Astrocyte of the hippocampus (primary cell): ENCODE measurements at places on chromosomes 4 and X.
A peak's percentile ranks its signal among the peaks of the same experiment; 100 is the strongest.

DNA sequence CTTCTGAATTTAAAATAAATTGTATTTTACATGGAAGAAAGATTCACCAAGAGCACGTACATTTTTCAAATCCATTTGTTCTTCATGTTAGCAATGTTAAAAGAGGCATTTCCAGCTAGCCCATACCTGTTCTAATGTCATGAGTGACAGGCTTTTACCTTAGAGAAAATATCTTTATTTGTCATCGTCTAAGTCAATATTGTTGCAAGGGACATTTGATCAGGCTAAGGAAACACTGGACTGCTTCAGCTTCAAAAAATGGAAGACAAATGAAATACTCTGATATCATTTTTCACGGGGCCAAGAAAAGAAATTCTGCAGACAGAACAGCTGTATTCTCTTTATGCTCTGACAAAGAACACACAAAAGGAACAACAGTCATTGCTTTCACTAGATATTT, 207.7 kb downstream of the RCHY1 start:
- DNase-seq: no peak

DNA sequence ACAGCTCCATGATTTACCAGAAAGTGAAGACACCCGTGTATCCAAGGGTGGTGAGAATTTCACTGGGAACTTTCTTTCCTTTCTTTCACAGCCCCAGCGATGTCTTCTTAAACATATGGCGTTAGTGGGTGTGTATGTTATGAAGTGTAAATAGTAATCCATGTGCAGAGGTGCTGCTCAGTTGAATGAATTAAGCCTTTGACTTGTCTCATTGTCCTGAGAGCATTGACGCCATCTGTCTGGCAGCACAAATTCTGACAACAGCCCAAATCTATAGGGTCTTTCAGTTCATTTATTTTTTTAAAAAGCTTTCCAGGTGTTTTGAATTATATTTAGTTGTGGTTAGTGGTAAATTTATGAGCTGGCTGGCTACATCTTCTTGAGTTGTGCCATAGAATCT, 69.4 kb downstream of the CLCN5 start:
- DNase-seq: no peak

- DNase-seq: peak; percentile 54
These were observed 146.4 kb downstream of the GPC3 start for GRCh38 chrX:133838761-133839676.

GRCh38 chr4:122065915-122066314, 86.2 kb upstream of the BLTP1 start:
- DNase-seq: no peak

GRCh38 chr4:79977131-79977840, 95.7 kb downstream of the ANTXR2 start:
- DNase-seq: no peak

DNA sequence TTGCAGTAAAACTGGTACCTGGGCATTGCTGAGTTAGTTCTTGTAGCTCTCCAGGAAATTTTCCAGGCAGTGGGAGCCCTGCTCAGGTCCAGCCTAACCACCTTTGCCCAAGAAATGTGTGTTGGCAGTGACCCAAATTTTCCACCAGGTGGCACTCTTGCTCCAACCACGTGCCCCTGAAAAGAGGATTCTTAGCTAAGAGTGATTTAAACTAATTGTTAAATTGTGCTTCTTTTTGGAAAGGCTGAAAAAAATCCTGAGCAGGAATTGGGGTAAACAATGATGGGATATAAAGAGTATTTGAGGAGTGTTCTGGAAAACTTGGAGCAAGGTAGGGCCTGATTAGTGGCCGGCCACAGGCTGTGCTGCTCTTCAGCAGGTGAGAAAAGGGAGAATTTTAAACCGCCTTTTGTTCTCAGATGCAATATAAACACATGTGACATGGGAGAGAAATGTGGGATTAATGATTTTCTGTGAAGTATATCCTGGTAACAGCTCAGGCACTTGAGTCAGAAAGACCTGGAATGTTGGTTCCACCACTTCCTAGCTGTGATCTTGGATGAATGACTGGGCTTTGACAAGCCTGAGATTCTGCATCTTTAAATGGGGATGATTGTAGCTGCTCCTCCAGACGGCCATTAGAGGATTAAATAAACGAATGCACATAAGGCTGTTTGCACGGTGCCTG, 219.6 kb downstream of the PTTG2 start:
- DNase-seq: peak; percentile 89

GRCh38 chrX:7934026-7934425, 6.8 kb upstream of the PNPLA4 start:
- no peak for DNase-seq

DNA sequence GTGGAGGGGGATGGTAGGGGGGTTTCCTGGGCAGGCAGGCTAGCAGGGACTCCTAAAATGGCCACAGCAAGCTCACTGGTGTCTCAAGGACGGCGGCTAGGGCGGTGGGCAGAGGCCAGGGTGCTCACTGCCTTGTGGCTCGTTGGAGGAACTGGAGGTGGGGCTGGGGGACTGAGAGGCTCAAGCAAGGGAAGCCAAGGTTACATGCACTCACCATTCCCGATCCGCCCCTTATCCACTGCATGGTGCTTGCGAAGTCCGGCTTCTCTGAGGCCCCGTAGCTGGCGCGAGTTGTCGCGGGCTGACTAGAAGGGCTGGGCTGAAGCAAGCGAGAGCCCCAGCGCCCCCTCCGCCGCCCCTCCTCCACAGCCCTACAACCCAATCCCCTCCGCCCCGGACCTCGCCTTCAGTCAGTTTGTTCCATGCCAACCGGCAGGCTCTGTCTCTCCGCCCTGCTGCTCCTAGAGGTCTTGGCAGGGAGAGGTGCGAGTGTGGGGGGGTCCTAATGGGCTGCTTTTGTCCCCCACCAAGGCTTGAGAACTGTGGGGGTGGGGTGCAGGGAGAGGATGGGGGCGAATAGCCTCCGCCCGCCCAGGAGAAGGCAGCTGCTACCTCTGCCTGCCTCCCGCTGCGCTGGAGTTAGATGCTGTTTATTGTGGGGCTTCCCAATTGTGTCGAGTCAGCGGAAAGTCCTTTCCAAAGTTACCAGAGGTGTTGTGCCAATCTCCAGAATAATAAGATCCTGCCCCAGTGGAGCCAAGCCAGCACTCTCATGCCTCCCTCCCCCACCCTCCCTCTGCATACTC, at the start of gene ARHGEF9:
ARHGEF9 (minus strand) TSS at position 313 of the 806 bp plus-strand sequence; CDS start at position 244, 69 bp downstream.
- DNase-seq: peak; percentile 39

DNA sequence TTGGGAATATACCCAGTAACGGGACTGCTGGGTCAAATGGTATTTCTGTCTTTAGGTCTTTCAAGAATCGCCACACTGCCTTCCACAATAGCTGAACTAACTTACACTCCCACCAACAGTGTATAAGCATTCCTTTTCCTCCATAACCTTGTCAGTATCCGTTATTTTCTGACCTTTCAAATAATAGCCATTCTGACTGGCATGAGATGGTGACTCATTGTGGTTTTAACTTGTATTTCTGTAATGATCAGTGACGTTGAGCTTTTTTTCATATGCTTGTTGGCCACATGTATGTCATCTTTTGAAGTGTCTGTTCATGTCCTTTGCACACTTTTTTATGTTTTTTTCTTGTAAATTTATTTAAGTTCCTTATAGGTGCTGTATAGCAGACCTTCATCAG, 81.2 kb downstream of the ADAM29 start:
- DNase-seq: peak; percentile 29

DNA sequence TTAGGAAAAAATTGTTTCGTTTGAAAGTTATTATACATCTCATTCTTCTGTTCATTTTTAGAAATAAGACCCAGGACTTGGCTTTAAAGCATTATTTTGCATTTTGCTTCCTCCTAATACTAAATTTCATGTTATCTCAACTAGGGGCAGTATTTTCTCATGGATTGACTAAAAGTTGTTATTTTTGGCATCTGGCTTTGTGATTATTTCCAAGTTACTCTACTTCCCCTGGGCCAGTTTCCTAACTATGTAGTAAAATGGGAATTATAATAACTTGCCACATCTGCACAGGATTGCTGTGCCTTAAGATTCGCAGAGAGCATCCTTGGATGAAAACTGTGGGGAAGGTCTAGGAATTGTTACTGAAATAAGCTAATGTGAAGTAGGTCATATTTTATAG, 3.0 kb downstream of the RBPJ start:
- DNase-seq: peak; percentile 52

- peak; percentile 21 for DNase-seq
These were observed 44.8 kb downstream of the GSX2 start for GRCh38 chr4:54144661-54145171.

- DNase-seq: no peak
These were observed 1984.3 kb upstream of the IGFBP7 start for GRCh38 chr4:59094505-59094904.

- DNase-seq: no peak
These were observed 20.8 kb downstream of the EIF4E start for GRCh38 chr4:98908182-98908581.

DNA sequence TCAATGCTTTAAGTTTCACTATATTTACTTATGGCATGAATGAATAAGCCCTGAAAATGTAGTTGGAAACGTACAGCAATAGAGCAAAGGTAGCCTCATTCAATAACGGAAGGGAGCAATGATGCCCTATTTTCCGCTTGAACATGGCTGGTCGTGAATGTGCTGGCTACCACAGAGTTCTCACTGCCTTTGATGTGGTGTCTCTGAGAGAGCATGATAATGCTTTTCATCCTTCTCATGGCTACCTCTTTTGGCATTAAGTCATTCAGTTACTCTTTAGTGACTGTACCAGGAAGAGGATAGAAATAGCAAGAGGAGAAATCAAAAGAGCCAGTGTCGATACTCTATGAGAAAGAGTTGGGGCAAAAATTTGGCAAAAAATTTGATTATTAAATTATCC, 308.0 kb downstream of the PPP3CA start:
- no peak for DNase-seq

DNA sequence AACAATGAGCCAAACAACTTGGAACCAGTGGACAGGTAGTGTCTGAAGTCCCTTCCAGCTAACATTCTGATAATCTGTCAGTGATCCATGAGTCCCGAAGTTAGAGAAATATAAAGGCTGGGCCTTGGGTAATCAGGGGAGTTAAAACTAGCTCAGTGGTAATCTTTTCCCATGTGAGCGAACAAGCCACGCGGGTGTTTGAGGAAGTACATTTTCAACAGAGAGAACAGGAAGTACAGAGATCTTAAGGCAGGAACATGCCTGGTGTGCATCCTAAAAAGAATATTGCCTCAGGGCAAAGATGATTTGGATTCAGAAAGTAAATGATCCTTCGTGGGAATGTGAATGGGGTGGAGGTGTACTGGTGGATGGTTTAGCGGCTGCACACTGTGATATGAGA, 42.9 kb downstream of the FNIP2 start:
- no peak for DNase-seq

DNA sequence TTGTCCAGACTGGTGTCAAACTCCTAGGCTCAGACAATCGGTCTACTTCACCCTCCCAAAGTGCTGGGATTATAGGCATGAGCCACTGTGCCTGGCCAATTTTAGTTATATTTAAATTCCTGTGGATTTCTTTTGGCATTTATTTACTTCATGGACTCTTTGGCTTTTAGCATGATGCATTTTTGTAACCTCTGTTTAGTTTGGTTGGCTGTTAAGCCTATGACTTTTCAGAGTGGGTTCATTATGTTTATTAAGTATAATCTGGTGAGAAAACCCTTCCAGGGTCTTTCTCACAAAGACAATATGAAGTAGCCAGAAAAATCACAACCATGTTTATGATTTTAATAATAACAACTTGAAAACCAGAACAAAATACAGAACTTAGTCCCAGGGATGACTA, 49.4 kb downstream of the USP38 start:
- DNase-seq: peak; percentile 2

DNA sequence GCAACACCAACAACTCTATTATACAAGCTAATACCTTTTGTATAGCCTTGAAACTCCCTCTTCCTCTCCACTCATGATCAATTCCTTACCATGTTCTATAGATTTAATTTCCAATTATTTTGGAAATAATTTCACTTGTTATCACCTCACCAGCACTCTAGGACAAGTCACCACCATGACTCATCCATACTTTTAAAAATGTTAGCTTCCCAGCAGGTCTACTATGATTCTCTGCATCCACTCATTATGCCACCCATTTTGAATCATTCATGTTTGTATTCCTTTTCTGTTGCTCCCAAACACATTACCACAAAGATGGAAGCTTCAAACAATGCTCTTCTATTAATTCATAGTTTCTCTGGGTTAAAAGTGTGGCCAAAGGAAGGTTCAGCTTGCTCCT, 469.6 kb downstream of the PDGFC start:
- no peak for DNase-seq

- peak; percentile 26 for DNase-seq
These were observed 109.3 kb downstream of the AFF2 start for GRCh38 chrX:148609515-148610327.

GRCh38 chrX:24005028-24005427, 22.0 kb downstream of the KLHL15 start:
- no peak for DNase-seq

GRCh38 chrX:13386636-13387035, 66.8 kb upstream of the ATXN3L start:
- DNase-seq: no peak

DNA sequence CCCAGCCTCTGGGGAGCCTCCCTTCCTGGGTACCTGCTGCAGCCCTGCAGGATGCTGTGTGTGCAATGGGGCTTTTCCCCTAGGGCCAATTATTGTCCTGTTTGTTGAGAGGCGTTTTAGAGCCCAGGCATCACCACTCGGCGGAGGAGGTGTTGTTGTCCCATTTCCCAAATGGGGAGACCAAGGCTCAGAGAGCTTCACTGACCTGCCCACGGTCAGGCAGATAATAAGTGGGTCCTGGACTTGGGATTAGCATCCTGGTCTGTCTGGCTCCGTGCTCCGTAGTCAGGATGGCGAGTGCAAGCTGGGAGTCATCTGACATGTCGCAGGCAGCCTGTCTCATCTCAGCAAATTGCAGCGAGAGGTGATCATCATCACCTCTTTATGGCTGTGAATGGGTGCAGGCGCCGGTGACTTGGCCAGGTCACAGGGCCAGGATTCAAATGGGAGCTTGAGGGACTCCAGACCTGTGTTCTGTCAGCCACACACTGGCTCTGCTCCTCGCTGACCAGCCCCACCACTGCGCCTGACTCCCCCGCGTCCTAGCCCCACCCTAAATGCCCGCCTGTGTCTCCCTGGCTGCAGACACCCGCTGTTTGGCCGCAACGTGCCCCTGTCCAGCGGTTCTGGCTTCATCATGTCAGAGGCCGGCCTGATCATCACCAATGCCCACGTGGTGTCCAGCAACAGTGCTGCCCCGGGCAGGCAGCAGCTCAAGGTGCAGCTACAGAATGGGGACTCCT, 16.6 kb downstream of the HTRA3 start:
- DNase-seq: no peak

- peak; percentile 23 for DNase-seq
These were observed 138.8 kb upstream of the BANK1 start for GRCh38 chr4:101651778-101652177.

DNA sequence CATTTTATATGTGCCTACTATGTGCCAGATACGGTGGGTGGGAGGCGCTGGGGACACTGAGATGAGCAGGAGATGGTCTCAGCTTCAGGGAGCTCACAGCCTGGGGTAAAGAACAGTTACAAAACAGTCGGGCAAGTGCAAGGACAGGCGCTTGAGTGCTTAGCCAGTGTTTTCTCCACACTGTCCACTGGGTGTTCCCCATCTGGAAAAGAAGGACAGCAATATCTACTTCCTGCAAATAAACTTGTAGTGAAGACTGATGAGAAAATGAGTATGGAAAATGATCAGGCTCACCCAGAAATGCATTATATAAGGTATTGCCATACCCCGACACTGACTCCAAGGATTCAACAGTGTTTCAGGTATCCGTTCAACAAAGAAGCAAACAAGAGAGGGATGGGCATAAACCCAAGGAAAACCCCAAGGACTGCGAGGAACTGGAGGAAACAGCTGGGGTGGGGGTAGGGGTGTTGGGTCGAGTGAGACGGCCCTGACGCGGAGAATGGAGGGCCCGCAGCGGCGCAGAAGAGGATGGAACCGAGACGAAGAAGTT, 835 bp downstream of the TMEM185A start:
- DNase-seq: peak; percentile 49

- peak; percentile 56 for DNase-seq
These were observed 33.9 kb downstream of the RNF150 start for GRCh38 chr4:141099326-141099725.
